Mammary epithelial cell (primary cell): ENCODE measurements at places on chromosomes 11 and 22. TPM values are rescaled to one million over a fixed set of nuclear protein-coding genes. Genes with fewer than 3 reads are reported as not detected.
A peak's percentile ranks its signal among the peaks of the same experiment; 100 is the strongest.

DNA sequence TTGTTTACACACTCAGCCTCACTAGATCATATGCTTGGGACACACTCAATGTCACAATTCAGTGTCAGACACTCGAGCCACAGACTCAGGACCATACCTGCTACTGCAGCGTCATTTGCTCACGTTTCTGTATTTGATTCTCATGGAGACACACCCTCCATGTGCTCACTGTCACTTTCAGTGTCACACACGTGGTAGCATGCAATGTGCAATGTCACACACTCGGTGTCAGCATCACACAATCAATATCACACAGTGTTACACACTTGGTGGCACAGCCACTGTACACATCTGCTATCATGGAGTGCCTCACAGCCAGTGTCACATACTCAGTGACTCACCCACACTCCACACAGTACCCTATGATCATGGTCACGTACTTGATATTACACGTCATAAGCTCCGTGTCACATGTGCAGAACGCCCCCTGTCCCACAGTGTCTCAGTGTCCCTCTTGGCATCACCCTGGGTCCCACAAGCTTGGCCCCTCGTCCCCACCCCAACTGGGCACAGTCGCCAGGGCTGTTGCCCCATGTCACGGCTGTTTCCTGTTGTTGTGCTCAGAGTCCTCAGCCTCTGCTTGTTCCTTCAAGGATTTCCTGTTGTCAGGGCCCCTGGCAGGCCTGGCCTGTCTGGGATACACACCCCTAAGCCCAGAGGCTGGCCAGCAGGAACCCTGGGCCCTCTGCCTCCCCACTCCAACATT is 49.6 kb downstream of the PDE2A start:
- DNase-seq, result no peak

DNA sequence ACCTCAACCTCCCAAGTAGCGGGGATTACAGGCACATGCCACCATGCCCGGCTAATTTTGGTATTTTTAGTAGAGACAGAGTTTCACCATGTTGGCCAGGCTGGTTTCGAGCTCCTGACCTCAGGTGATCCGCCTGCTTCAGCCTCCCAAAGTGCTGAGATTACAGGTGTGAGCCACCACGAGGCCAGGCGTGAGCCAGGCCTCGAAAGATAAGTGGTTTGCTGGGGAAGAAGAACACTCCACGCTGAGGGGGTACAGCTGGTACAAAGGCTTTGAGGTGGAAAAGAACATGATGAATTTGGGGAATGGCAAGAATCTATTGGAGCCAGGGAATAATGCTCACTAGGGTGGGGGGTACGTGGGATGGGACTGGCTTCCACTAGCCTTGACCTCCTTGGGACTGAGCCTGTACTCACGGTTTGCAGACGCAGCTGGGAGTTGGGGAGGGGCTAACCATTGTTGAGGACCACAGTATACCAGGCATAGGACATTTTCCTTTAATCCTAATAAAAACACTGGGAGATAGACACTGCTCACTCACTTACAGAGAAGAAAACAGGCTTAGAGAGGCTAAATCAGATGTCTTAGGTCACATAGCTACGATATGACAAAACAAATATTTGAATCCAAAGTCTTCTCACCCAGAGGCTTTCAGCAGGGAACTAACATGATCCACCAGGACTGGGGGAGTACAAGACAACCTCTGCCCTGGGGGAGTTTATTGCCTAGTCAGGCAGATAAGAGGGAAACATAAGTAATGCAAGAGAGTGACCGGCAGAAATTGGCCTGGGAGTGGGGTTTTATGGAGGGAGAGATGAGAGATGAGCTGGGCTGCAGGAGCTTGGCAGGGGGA is 4.9 kb downstream of the SLCO2B1 start:
- no peak for DNase-seq

The FXYD2 gene
- total RNA-seq, result not detected in 2 replicates

The CD6 gene
- not detected in 2 replicates for total RNA-seq

The SLCO2B1 gene
- not detected in 2 replicates for total RNA-seq

GRCh38 chr22:23716811-23717801 is 26.3 kb downstream of the RGL4 start:
- peak; percentile 70 for DNase-seq

DNA sequence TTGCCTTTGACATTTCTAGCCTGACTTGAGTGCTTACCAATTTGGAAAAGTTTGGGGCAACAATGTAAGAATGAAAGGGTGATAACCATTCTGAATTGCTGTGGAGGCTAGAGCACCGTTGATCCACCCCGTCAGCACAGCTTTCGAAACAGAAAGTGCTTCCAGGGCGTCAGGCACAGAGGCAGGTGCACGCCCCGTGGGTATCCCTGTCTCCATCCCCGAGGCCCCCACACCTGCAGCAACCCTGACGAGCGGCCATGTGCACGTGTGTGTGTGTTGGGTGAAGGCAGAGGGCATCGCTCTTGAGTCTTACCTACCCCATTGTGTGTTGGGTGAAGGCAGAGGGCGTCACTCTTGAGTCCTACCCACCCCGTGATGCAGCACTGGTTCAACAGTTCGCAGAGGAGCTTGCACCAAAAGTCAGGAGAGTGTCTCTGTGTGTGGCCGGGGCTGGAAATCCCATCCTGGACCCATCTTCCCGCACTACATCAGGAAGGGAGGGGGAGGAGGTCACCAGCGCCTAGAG is 404.5 kb downstream of the BRD1 start:
- no peak for DNase-seq
